HS-5 (cell line): ENCODE measurements at places on chromosomes 11 and 22.

GRCh38 chr22:26767351-26768155 lies 110.2 kb downstream of the MIAT start:
- no peak for DNase-seq

GRCh38 chr11:111185266-111185665 lies 60.3 kb upstream of the POU2AF2 start:
- DNase-seq = no peak

- DNase-seq = no peak
These were observed 1.2 kb upstream of the TMEM45B start for GRCh38 chr11:129814244-129815014.

DNA sequence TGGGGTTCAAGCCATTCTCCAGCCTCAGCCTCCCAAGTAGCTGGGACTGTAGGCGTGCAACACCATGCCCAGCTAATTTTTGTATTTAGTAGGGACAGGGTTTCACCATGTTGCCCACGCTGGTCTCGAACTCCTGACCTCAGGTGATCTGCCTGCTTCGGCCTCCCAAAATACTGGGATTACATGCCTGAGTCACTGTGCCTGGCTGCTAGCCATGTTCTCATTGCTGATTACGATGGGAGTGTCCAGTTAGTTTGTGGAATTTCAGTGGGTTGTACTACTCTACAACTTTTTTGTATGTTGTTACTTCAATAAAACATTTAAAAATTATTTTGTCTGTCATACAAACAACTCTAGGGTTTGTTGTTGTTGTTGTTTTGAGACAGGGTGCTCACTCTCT lies 4.8 kb upstream of the VPS11 start:
- DNase-seq = no peak

- DNase-seq = no peak
These were observed 36.5 kb upstream of the MOB2 start for GRCh38 chr11:1523077-1523476.

- no peak for DNase-seq
These were observed at the start of gene ADORA2A for GRCh38 chr22:24427500-24428164. Gene ADORA2A (plus strand): TSS chr22:24427599. CDS start chr22:24433405, 5,806 bp downstream.

DNA sequence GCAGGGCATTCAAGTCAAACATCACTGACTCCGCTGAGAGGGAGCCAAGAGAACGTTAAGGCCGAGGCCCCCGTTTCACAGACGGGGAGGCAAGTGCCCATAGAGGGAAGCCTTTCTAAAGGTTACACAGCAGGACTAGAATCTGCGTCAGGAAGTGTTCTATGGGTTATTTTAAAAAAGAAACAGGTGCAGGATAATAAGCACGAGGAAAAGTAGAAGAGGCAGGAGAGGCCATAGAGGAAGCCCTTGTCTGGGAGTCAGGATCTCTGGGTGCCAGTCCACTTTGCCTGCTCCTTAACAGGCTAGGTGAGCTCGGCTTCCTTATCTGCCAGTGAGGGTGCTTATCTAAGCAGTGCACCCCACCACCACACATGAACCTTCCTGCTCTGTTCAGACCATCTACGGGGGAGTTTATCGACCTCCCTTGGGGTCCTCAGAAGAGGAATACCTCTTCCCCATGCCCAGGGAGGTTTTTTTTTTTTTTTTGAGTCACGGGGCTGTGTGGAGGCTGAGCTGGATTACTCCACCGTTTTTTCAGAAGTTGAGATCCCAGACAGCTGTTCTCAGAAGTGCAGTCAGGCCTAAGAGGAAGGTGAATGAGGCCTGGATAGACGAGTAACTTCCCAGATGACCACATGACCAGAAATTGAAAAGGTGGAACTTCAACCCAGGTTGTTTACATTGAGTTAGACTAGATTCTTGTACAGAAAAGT lies 1.2 kb upstream of the FCHSD2 start:
- no peak for DNase-seq

- DNase-seq = no peak
These were observed 702 bp upstream of the KCNJ4 start for GRCh38 chr22:38455530-38456271.

GRCh38 chr11:2099516-2100349 lies 39.5 kb downstream of the IGF2 start:
- no peak for DNase-seq

DNA sequence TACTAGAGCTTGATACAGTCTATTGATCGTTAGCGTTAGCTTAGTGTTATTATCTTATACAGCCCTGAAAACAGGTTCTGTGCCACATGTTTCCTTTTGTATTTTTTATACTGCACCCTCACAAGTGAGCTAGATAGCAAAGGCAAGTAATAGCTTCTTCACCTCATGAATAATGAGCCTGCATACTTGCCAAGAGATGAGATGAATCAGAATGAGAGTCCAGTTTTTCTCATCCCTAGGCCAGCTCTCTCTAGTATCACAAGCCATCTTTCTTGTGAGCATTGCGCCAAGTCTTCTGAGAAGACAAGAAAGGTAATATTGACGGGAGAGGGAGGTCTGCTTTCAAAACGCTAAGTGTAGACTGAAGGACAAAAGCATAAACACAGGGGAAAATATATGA lies 8.7 kb upstream of the CARD18 start:
- DNase-seq = no peak

GRCh38 chr11:61092908-61093763 lies 9.2 kb upstream of the CD5 start:
- no peak for DNase-seq

DNA sequence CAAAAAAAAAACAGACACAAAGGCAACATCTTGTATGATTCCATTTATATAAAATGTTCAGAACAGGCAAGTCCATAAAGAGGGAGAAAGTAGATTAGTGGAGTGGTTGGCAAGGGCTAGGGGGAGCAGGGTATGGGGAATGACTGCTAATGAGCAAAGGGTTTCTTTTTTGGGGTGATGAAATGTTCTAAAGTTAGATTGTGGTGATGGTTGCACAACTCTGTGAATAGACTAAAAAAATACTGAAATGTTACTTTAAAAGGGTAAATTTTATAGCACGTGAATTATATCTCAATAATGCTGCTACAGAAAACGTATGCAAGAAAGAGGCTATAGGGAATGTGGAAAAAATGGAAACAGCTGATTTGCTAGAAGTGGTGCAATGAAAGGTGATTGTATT lies 155.1 kb downstream of the TENM4 start:
- DNase-seq = no peak

GRCh38 chr11:46308631-46309419 lies 31.4 kb downstream of the CREB3L1 start:
- DNase-seq = no peak

DNA sequence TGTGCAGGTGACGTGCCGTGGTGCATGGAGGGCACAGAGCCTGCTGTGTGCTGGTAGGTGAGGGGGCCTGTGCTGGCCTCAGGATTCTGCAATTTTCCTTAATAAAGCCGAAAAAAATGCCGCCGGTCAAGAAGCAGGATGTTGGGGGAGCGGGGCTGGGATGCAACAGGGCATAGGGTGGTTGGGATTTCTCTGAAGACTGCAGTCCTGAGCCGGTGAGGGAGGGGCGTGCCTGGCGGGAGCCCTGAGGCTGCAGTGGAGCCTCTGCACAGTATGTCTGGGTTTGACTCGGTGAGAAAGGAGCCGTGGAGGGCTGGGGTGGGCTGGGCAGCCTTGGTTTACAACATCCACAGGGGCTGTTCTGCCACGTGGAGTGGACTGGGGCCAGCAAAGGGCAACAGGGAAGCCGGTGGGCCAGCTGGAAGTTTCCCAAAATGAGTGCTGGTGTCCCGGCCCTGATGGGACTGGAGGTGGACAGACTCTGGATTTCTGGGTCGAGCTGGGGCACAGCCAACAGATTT lies 1.3 kb downstream of the CDHR5 start:
- DNase-seq = no peak

DNA sequence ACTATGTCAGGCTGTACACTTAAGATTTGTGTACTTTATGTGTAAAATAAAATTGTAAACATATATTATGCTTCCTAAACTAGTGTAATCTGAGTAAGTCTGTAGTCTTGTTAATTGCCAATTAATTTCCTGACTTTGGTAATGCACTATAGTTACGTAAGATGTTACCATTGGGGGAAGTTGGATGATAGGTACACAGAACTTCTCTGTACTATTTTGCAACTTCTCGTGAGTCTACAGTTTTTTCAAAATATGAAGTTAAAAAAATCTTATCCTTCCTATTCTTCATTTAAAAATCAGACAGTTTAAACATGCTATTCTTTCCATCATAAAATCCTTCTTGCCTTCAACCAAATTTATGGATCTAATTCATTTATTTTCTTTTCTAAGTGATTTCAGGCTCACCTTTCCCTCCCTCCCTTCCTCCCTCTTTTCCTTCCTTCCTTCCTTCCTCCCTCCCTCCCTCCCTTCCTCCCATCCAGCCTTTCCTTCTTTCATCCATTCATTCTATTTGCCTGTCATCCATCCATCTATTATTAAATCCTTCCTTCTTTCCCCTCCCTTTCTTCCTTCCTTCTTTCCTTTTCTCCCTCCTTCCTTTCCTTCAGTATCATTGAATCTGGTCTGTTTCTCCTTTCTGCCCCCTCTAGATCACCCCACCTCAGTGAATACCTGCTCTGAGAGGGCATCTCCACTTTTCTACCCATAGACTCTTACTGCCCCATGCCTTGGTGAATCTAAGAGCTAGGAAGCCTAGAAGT lies 22.1 kb upstream of the ASCC2 start:
- no peak for DNase-seq

GRCh38 chr11:4763096-4763495 lies 6.6 kb downstream of the OR51F1 start:
- no peak for DNase-seq

DNA sequence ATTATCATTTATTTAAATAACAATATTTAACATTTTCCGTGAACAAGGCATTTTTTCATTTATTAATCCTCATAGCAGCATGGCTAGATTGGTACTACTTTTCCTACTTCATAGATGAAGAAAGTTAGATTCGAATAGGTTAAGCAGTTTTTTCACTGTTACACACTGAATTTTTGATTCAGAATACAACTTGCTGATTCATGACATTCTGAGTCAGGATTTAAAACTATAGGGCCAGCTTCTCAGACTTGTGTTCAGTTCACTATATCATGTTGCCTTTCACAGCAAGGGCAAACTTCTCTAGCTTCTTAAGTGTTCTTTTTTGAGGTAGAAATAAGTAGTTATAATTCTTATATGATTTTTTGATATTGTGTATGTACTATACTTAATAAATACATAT lies 31.5 kb downstream of the CYP2R1 start:
- DNase-seq = no peak

DNA sequence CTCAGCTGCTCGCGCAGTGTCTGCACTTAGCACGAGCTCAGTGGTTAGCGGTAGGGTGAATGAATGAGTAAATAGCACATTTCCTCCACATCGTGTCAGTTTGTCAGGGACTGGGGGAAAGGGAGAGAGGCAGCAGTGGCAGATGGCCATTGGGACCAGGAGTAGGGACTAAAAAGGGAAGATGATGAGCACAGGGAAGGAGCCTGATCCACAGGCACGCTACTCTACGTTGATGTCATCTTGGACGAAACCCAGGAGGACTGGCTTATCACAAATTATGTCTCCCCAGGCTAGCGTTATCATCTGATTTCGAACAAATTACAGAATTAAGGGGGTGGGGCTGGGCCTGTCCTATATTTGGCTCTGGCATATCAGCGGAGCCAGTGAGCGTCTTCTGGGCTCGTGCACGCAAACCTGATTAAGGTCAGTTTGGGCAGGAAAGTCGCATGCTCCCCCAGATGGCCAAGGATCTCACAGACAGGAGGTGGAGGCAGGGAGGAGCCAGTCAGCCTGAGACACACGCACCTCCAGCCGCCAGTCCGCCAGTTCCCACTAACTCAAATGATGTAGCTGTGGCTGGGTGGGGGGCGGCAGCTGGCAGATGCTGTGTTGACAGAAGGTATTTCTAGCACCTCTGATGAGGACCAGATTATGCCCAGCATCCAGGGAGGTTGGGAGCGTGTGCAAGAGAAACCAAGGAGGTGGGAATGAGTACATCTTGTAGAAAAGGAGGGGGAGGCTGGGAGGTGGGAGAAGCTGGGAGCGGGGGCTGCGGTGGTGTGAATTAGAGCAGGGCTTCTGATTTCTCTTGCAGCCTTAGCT lies 97.4 kb upstream of the PRDM11 start:
- DNase-seq = no peak

DNA sequence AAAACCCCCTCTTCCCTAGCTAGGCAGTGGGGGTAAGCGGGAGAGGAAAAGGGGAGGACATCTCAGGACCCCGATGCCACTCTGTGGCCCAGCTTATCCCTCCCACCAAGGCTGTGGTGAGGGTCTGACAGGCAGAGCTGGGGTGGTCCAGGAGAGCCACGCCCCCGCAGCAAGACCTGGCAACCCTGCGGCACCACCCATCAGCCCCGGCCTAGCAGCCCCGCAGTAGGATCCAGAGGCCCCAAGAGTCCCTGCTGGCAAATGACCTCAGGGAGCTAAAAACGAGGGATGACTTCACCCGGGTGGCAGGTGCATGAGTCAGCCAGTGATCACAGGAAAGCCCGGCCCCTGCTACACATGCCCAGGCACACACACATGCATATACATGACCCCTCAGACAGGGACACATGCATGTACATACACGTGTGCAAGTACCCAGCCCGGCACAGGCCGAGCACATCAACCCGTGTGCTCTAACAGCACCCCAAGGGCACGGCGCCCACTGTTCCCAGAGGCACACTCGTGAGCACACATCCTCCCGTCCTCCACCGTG lies 32.3 kb downstream of the ARVCF start:
- peak; percentile 48 for DNase-seq

GRCh38 chr11:109309153-109309552 lies 112.8 kb upstream of the C11orf87 start:
- DNase-seq = no peak

- DNase-seq = no peak
These were observed 638 bp downstream of the SAAL1 start for GRCh38 chr11:18105086-18105801.

DNA sequence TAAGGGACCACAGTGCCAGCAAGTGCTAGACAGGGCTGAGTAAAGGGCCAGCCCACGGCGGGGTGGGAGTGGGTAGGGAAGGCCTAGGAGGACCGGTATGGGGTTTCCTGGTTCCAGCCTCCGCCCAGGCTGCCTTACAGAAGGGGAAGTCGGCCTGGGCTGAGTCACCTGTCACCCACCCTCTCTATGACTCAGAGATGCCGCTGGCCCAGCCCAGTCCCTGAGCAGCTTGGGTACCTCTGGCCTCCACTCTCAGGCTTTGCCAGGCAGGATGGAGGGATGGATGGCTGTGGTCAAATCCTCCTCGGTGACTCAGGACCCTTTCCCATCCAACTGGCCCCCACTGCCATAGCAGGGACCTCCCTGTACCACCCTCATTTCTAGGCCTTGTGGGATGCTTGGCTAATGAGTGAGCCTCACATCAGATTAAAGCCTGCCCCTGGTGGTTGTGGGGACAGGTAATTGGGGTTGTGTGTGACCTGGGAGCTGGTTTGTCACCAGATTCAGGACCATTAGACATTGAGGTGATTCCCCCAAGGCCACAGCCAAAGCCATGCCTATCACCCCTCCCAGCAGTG lies 13.9 kb downstream of the SLC35E4 start:
- DNase-seq = peak; percentile 83

DNA sequence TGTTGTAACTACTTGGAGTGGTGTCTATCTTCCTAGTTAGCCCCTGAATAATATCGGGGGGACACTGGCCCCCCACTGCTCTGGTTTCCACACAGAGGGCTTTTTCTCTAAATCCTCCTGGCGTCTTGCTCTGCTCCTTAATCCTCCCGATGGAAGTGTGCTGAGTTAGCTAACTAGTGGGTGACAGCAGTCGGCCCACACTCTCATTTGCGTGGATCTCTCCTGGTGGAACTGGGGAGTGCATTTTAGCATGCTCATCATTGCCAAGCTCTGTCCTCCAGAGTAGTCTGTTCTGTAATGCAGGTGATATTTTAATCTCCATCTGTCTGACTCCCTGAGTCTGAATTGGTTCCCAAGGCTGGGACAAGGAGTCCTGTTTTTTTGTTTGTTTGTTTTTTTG lies 46.1 kb upstream of the RASSF10 start:
- no peak for DNase-seq
